ENCODE measurements at places on chromosomes 11 and 22.

DNA sequence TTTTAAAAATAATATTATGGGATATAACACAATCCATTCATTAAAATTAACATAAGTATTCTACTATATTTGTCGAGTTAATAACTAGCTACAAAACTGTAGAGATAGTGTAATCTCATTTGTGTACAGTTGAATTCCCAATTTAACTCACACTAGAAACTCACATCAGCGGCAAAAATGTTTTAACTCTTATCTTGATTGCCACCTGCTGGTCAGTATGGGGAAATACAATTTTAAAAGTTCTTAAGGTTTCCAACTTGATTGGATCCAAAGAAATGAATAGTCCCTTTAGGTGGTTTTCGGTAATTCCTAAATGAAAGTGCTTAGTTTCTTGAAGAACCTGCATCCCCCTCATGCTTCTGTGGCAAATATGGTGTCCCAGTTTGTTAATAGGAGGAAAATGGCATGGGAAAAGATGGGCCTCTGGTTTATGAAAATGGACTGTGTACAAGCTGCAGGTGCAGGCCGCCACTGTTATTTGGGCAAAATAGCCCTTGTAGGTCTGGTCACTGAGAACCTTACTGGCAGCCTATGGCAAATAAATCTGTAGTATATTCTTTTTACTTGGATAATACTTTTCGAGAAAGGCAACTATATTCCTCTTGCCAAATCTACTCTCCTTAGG, 33.7 kb upstream of the SLC17A6 start:
- DNase-seq, result peak; percentile 43

DNA sequence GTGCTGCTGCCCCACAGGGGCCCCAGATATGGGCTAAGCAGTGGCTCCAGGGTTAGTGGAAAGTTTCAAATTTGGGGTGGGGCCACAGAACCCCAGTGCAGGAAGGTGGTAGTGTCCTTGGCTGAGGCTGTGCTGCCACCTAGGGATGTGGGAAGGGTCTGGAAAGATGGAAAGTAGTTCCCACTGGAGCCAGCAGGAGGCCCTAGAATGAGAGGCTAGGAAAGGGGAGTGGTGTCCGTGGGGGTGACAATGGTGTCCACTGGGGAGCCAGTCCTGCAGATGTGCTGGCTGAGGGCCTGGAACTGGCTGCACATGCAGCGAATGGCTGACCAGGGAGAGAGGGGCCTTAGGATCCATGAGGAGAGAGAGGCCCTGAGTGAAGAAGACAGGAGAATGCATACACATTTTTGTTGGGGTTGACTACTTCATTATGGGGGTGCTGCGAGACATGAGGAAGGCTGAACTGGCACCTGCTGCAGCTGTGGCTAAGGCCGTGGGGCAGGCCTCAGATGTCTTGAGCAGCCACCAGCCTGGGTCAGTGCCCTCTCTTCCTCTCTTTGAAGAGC, 21.1 kb downstream of the RFPL3 start:
- DNase-seq, result peak; percentile 48

DNA sequence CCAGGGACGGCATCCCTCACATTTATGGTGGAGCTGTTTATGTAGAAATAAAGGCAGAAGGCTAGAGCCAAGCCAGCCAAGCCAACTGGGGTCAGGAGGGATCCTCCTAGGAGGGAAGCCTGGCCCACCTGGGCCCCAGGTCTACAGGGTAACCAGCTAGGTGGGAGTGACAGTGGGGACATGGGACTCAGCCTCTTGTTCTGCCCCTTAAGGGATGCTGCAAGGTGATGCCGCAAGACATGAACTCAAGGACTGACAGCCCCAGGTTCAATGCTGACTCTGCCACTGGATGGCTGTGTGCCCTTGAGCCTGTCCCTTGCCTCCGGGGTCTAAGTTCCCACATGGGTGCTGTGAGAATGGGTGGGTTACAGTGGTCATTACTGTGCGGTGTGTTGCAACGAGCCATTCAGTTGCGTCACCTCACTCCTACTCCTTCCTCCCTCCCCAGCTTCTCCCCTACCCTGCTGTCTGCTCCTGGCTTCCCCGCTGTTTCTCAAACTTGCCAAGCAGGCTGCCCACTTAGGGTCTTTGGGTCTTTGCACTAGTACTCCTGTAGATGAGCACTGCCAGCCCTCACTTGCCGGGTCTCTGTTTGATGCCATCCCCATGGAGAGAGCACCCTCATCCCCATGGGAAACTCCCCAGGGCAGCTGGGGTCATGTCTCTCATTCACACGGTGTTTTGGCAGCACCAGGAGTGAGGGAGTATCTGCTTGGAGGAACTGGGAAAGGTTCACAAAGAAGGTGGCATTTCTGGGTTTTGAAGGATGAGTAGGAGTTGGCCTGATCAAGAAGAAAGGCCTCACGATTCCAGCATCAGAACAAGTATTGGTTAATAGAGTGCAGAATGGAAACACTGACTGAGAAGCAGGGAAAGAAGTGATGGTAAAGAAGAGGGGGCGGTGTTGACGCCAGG, 43.0 kb upstream of the RTL6 start:
- DNase-seq, result no peak

DNA sequence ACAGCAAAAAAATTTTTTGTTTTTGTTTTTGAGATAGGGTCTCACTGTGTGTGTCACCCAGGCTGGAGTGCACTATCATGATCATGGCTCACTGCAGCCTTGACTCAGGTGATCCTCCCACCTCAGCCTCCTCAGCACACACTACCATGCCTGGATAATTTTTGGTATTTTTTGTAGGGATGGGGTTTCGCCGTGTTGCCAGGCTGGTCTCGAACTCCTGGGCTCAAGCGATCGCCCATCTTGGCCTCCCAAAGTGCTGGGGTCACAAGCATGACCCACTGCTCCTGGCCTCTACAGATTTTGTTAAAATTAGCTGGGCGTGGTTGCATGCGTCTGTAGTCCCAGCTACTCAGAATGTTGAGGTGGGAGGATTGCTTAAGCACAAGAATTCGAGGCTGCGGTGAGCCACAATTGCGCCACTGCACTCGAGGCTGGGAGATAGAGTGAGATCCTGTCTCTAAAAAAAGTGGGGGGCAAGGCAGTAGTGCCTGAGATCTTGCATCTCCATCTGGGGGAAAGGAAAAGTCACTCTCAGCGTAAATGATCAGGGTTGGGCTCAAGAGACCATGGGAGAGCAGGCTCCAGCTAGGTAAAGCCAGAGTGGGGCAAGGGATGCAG, 10.6 kb upstream of the DGKZ start:
- peak; percentile 90 for DNase-seq

GRCh38 chr11:115249061-115249578, 255.1 kb downstream of the CADM1 start:
- DNase-seq, result no peak

DNA sequence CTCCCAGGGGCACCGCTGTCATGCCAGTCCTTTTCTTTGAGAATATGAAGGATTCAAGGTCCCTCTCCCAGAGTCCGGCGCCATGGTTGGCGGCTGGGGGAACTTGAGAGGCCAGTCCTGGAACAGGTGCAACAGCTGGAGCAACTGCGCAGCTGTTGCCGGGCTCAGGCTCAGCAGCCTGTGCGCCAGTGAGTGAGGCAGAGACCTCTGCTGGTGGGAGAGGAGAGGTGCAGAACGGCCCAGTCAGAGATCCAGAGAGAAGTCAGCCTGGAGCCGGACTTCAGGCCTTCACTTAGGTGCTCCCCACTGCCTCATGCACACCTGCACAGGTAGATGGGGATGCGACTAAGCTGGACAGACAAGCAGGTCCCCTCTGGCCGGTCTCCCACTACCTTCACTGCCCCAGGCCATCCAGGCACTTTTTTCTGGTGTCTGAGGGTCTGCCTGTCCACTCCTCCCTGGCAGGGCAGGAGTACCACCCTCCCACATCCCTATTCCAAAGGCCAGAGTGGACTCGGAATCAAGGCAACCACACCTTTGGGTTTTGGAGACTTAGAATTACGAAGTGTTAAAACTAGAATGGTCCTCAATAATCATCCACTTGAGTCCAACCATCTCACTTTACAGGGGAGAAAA, 4.6 kb downstream of the CHRDL2 start:
- DNase-seq, result peak; percentile 80

DNA sequence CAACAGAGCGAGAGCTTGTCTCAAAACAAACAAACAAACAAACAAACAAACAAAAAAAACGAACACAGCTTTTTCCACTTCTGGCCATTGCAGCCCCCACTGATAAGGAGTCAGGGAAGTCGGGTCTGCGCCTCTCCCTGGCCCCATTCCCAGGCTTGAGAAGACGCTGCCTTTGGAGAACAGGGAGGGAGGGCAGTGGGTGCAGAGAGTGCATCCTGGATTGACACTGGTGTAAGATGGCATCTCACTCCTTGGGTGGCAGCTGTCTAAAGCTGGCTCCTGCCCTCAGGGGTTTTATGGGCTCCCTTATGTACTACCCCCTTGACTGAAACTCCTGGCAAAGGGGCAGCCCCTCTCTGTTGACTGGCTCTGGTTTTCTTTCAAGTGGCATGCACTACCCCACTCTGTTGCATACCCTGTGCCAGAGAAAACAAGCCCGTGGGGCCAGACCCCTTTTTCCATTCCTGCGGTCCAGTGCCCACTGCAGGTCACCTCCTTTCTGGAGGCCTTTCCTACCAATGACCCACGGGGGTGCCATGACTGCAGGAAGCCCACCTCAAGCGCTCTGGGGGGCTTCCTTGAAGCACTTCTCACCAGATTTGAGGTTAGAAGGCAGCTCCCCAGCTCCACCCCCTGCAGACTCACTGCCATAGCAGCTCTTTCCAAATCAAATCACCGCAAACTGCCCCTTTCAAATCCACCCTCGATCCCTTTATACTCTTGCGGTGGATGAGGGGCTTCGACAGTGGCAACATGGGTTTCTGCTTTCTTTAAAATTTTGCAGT, 12.7 kb downstream of the DRAP1 start:
- no peak for DNase-seq

DNA sequence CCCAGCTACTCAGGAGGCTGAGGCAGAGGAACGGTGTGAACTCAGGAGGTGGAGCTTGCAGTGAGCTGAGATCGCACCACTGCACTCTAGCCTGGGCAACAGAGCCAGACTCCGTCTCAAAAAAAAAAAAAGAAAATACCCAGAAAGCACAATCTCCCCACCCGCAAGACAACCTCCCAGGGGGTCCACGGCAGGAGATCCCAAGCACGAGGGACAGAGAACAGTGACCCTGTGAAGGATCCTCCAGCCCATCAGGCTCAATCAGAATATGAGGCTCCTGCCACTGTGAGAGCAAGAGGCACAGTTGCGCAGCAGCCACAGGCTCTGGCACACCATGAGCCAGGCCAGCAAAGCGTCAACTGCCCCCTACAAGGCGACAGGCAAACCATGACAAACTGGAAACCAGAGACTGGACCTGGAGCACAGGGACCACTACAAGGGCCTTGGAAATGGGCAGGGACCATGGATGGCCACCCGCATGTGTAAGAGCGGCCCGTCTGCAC, 164.8 kb upstream of the GRK3 start:
- no peak for DNase-seq

DNA sequence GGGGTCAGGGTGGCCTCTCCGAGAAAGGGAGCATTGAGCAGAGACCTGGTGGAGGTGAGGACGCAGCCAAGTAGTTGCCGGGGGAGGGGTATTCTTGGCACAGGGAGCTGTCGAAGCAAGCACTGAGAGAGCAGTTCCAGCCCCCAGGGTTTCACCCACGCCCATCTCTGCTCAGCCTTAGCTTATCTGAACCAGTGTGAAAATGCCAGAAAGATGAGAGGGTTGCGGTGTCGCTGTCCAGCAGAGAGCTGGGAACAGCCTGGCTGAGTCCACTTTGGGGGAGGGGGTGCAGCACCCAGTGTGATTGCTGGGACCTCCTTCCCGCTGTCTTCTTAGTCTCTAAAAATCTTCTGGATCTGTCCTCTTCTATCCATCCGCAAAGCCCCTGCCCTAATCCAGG, 123.3 kb upstream of the TBCEL start:
- no peak for DNase-seq

GRCh38 chr11:66109294-66109693, 39.2 kb downstream of the PACS1 start:
- DNase-seq, result no peak

- DNase-seq, result no peak
Observed at GRCh38 chr11:72774499-72774898, 19.3 kb downstream of the STARD10 start.

GRCh38 chr11:72433455-72434036, 785 bp downstream of the CLPB start:
- no peak for DNase-seq

GRCh38 chr11:95985174-95985808, 61.4 kb upstream of the MTMR2 start:
- DNase-seq, result no peak

- no peak for DNase-seq
Observed at GRCh38 chr11:94563848-94564467, 3.2 kb upstream of the PIWIL4 start.

GRCh38 chr22:38973289-38974169, 8.6 kb upstream of the APOBEC3B start:
- DNase-seq, result no peak

- DNase-seq, result no peak
Observed at GRCh38 chr22:40613067-40613466, 23.5 kb downstream of the MRTFA start.

DNA sequence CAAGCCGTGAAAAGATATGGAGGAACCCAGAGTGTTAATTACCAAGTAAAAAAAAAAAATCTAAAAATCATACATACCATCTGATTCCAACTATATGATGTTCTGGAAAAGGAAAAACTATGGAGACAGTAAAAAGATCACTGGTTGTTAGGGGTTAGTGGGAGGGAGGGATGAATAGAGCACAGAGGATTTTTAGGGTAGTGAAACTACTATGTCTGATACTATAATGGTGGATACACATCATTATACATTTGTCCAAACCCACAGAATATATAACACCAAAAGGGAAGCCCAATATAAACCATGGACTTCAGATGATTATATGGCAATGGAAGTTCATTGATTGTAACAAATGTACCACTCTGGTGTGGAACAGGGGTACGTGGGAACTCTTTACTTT, 74.1 kb downstream of the ENTHD1 start:
- DNase-seq, result no peak

DNA sequence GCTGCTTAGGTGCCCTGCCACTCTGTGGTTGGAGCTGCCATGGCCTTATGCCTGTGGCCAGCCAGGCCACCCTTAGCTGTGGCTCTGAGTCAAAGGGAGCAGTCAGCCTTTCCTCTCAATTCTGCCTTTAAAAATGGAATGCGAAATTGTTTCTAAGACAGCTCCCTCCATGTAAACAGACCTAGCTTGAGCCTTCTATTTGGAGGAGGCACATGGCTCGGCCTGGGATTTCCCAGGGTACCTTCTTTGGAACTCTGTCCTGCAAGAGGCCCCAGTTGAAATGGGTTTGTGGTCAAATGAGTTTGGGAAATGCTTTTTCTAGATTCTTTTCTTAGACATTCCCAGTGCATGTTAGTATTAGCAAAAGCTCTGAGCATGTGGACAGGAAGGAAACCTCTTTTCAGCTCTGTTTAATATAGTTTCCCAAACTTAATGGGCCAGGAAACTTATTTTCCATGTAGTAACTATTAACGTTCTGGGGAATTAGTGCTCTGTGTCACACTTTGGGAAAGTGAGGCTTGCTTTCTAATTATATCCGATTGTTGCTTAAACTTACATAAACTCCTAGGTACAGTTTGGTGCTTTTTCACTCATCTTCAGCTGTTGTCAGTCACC, 7.8 kb downstream of the PHOX2A start:
- no peak for DNase-seq
